MCF 10A (cell line): ENCODE measurements at places on chromosomes 7 and 10. TPM values are rescaled to one million over a fixed set of nuclear protein-coding genes. Genes with fewer than 3 reads are reported as not detected.

GRCh38 chr10:88196291-88196690 lies 332.9 kb downstream of the PTEN start:
- no peak for DNase-seq

The STEAP2 gene
- 0.68 and 1.3 TPM in 2 replicates for total RNA-seq

DNA sequence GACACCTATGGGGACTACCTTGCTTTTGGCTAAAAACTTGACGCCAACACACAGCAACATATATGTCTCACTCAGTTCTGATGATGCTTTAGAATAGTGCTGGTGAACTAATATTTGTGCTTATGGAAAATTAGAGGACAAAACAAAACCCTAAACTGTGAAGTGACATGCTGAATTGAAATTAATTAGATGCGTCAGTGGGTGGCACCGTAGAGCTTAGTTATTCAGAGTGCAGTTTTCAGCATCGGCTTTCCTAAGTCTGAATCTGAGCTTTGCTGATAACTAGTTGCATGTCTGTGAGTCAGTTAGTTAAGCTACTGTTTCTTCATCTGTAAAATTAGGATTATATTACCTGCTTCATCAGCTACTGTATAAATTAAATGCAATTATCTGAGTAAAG lies 245.0 kb upstream of the SORCS1 start:
- H3K27ac ChIP-seq: no peak overlapping the region
- peaks cover 7% of the 10 kb centered on the region for H3K4me1 ChIP-seq
- DNase-seq: peak; percentile 63
- H3K4me3 ChIP-seq: no peak overlapping the region

The PNPLA8 gene
- total RNA-seq: 28.5 and 39.9 TPM in 2 replicates

The ANXA8L1 gene
- total RNA-seq: 21.9 and 31.7 TPM in 2 replicates

DNA sequence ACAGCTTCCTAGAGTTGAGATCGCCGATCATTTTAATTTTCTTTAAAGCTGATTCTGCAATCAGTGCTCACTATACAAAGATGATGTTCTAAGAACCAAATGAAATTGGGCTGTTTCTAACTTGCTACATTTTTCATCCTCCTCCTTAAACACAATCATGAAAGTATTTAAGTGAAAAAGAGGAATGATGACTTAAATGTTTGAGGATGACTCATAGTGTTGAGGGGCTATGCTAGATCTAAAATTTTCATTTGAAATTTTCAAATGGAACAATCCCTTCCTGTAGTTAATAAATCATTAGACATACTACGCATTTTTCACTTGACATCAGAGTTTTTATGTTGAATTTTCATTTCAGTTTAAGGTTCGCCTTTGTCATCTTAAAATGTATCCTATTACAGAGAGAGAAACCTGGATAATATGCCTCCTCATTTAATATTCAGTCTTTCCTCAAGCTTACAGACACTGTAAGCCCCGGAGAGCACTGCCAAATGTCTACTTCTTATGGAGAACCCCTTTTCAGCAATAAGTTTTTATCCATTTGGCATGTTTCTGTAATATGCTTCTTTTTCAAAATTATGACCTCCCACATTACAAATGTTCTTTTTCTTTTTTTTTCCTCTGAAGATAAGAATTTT lies 499.6 kb downstream of the MAGI2 start:
- no peaks in the 10 kb centered on the region for H3K36me3 ChIP-seq
- no peak overlapping the region for H3K27ac ChIP-seq
- H3K27me3 ChIP-seq: peaks cover 86% of the 10 kb centered on the region
- no peak for DNase-seq

DNA sequence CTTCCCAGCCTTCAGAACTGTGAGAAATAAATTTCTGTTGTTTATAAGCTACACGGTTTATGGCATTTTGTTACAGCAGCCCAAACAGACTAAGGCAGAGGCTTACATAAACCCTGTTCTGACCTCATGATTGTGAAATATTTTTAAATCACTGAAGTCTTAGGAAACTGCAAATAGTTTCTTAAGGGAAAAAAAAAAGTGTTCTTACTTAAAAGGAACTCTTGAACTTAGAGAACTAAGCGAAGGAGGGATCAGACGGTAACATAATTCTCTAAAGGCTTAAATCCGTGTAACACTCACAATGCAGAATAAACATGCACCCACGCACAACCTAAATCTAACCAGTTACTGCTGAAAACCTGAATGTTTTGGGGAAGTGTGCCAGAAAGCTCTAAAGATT lies 749.1 kb upstream of the LRRTM3 start:
- H3K27me3 ChIP-seq: no peaks in the 10 kb centered on the region
- H3K27ac ChIP-seq: no peak overlapping the region
- no peaks in the 10 kb centered on the region for H3K36me3 ChIP-seq
- DNase-seq: peak; percentile 51
- no peak overlapping the region for H3K4me3 ChIP-seq

The ZNF804B gene
- not detected in 2 replicates for total RNA-seq

The FFAR4 gene
- total RNA-seq: not detected in 2 replicates

DNA sequence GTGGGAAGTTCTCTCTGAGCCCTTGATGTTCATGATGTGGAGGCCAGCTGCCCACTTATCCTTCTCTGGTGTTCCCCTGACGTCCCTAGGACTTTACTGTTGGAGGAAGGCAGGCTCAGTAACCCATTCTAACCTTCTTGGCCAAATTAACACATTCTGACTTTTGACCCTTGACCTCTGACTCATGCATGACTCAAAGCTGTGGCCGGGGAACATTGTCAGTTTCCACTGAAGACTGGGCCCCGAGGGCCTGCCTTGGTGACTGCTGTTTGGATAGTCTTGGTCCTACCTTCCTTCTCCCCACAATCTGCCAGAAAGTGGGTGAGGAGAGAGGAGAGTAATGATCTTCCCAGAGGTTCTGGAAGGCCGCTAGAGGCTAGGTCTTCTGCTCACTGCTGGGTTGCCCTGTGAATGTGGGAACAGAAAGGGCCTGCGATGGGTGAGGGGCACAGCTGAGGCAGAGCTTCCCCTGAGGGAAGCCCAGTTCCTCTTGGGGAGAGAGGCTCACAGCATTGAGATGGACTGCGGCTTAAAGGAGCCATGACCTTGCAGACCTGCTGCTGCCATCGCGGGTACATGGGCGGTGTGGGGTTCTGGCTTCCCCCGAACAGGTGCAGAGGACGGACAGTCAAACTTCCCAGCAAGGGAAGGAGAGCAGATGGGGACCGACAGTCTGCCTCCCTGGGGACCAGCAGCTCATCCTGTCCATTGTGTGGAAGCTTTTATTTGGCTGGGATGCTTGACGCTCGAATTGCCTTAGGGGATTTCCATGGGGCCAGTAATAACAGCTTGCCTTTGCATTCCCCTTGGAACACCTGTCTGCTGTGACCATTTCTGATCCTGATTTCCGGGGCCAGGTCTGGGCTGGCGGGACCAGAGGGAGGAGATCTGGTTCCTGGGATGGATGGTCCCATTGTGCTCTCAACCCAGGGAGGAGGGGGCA lies 43.8 kb downstream of the ADAMTS14 start:
- peaks cover 6% of the 10 kb centered on the region for H3K4me1 ChIP-seq
- H3K27ac ChIP-seq: no peak overlapping the region
- H3K36me3 ChIP-seq: no peaks in the 10 kb centered on the region
- H3K4me3 ChIP-seq: no peak overlapping the region

The THSD7A gene
- not detected in 2 replicates for total RNA-seq

DNA sequence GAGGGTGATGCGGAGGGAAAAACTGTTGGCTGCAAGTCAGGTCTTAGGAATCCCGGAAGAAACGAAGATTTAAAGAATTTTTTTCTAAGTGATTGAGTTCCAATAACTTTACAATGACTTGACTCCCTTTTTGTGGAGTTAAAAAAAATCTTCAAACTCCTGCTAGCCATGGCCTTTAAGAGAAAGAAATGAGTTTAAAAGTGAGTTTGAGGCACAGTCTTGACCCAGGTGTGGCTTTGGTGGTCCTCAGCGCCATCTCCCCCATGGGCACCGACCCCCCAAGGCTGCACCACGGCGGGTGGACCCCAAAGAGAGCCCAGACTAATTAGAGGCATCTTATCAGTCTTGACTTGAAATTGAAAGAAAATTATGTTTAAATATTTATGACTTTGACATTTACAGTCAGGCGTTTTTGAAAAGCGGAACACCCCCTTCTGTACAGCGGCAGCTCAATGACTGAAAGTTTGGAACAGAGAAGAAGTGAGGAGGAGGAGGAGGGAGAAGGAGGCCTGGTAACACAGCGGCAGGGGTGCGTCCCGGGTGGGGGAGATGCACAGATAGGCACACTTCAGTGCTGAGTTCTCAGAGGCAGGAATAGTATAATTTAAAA lies 349.6 kb downstream of the DNAJB6 start:
- H3K27ac ChIP-seq: no peak overlapping the region
- DNase-seq: no peak
- H3K4me3 ChIP-seq: no peak overlapping the region
- peaks cover 24% of the 10 kb centered on the region for H3K27me3 ChIP-seq
- H3K4me1 ChIP-seq: no peaks in the 10 kb centered on the region
- H3K36me3 ChIP-seq: no peaks in the 10 kb centered on the region

The ZNF862 gene
- 17.4 and 22.2 TPM in 2 replicates for total RNA-seq

DNA sequence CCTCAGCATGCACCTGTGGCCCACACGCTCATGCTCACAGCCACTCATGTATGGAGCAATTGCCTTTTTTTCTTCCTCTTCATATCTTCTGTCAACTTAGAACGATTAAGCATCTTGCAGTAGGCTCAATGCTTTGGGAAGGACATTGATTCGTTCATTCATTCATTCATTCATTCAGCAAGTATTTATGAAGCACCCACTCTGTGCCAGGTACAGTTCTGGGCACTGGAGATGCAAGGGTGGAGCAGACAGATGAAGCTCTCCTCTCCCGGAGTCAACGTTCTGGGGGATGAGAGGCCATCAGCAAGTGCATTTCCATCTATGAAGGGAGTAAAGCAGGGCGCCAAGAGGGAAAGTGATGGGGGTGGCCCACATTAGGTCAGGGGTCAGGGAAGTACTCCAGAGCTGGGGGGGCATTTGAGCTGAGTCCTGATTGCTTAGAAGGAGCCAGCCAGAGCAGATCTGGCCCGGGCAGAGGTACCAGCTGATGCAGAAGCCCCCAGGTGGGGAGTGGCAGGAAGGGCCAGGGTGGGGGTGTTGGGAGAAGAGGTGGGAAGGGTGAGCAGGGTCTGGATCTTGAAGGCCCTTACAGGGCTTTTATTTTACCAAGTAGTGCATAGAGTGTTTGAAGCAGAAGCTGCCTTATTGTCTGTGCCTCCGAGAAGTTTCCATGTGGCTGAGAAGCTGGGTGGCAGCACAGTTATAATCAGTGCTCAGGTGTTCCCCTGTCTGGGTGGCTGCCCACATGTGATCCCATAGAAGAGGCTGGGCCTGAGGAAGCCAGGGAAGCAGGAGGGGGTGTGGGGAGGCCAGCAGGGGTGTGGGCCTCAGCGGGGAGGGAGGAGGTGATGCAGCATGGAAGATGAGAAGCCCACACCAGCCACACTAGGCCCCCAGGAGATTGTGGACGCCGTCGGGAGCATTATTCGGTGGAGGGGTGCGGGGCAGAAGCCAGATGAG lies 36.2 kb downstream of the CHST3 start:
- H3K4me3 ChIP-seq: no peak overlapping the region
- H3K4me1 ChIP-seq: peaks cover 44% of the 10 kb centered on the region
- H3K27ac ChIP-seq: peak overlapping the region; percentile 82

The ZPBP gene
- total RNA-seq: not detected in 2 replicates
